ENCODE measurements at places on chromosomes 2 and 18.

- DNase-seq, result no peak
Observed at GRCh38 chr2:133265432-133265949, 302.8 kb downstream of the NCKAP5 start.

GRCh38 chr2:236852977-236853374, 232.7 kb upstream of the COPS8 start:
- no peak for DNase-seq

GRCh38 chr2:1492711-1493430, 79.6 kb downstream of the TPO start:
- no peak for DNase-seq

DNA sequence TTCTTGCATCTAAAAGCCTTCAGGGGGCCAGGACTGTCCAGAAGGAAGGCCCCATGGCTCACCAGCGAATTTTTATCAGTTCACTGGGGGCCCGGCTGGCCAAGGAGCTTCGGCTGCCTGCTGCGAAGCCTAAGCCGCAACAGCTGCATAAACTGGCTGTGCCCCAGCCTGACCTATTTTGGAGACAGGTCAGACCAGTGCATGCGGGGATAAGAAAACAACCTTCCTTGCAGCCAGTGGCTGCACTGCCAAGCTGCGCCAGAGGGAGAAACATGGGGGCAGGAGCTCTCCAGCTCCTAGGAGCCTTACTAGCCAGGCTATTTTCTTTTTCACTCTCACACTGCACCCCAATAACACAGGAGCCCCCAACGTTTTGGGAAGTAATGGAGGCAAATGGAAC, 15.2 kb downstream of the PAX3 start:
- no peak for DNase-seq

- DNase-seq, result no peak
Observed at GRCh38 chr2:224982226-224982625, 60.0 kb downstream of the DOCK10 start.

GRCh38 chr18:44946529-44947113, 265.9 kb downstream of the SETBP1 start:
- DNase-seq, result no peak

DNA sequence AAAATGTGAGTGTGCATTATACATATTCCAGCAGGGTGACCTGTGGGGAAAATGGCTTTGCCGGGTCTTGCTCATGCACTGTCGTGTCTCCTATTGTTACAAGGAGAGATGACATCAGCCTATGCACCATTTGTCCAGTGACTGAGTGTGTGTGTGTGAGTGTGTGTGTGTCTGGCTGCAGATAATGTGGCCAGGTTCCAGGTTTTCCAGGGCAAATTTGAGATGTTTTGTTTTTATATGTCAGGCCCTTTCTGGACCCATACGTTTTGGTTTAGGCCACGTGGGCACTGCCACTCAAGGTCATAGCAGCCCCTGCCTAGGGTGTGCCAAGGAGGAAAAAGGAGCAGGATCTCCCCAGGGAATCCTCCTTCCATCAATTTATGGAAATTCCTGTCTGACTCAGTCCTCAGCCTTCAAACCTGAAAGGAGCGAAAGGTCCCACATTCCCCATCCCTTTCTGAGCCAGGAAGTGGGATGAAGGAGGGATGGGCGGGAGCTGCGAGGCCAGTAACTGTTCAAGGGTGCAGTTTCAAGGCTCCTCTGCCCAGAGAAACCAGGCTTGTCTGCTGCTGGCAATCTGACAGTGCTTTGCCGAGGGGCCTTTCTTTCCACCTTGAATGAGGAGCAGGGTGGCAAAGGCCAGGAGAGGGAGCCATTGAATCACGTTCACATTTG, 93.0 kb upstream of the SMAD2 start:
- DNase-seq, result no peak

DNA sequence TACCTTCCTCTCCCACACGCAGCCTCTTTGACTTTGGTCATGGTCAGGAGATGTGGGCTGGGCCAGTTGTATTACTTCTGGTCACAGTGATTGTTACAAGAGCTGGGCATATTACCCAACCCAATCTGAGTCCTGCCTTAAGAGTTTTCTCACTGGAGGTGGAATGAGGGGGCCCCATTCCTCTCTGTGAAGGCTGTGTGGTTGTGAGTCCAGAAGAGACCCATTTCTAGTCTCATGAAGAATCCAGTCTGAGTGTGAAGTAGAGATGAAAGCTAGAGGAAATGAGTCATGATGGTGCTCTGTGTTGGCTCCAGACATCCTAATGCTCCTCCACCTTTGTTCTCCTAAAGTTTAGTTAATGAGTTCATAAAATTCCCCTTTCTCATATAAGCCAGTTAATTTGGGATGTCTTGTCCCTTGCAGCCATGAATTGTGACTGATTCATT, 50.8 kb upstream of the RASGRP3 start:
- no peak for DNase-seq

DNA sequence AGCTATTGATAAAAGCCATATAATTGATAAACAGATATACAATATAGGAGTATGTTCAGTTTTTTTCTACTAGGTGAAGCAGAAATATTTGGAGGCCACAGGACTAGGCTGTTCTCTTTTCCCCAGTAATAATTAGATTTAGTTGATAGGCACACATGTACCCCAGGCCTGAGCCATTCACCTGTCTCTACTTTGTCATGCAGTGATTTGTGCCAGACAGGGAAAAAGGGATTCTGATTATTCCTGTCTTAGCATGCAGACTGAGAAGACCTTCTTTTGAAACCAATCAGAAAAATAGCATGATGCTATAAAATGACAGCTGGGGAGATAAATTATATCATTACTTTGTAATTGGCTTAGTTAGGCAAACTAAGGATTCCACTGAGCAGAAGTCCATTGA, 94.3 kb downstream of the DOCK10 start:
- no peak for DNase-seq

DNA sequence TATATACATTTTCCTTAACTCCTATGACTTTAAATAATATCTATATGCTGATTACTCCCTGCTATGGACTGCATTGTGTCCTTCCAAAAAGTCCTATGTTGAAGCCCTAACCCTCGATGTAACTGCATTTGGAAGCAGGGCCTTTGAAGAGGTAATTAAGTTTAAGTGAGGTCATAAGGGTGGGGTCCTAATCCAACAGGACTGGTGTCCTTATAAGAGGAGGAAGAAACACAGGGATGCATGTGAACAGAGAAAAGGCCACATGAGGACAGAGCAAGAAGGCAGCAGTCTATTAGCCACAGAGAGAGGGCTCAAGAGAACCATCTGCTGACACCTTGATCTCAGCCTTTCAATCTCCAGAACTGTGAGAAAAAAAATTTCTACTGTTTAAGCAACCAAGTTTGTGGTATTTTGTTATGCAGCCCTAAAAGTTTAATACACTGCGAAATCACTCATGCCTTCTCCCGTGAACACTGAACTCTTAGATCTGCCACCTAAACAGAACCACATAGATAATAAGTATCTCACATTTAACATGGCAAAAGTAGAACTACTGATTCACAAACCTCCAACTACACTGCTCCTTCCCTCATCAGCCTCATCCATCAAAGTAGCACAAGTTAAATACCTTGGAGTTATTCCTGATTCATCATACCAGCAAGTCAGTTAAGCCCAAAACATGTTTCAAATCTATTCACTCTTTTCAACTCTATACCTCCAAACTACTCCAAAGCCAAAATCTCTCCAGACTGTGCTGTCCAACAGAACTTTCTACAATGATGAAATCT, 65.4 kb downstream of the HIBCH start:
- DNase-seq, result no peak

GRCh38 chr2:113176696-113177355, 3.1 kb downstream of the PSD4 start:
- no peak for DNase-seq

DNA sequence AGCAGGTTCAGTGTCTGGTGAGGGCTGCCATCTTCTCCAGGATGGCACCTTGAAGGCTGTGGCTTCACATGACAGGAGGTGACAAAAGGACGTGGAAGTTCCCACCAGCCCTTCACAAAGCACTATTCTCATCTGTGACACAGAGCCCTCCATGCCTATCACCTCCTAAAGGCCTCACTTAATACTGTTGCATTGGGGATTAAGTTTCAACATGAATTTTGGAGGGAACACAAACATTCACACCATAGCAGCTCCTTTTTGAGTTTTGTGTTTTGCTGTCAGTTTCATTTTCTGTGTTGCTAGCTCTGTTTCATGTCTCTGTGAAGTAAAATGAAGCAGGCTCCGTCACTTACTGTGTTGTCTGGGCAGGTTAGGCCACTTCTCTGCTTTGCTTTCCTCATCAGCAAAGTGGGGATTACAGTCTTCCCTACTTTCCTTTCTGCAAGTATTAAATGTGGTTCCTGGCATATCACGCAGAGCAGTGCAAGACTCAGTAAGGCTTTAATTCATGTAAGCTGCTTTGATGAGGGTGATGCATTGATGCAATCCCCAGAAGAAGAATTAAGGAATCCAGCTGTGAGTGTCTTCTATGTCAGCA, 31.6 kb downstream of the LIMS1 start:
- DNase-seq, result peak; percentile 28

DNA sequence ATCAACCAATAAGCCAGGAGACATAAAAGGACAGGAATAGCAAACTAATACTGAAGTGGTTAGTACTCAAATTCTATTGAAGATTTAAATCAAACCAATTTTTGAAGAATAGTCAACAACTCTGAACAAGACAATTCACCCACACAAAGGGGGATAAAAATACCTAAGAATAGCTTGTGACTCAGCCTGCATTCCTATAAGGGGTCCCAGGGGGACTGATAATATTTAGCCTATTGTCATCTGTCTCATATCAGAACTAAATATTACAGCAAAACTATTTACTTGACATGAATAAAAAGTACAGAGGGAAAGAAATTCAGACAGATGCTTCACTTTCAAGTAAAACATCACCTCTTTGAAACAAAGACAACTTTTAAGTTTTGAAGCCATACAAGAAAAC, 7.7 kb downstream of the ITSN2 start:
- no peak for DNase-seq

- no peak for DNase-seq
Observed at GRCh38 chr2:2321200-2321540, 9.9 kb downstream of the MYT1L start.

- DNase-seq, result no peak
Observed at GRCh38 chr2:101293544-101293943, 15.0 kb downstream of the RNF149 start.

DNA sequence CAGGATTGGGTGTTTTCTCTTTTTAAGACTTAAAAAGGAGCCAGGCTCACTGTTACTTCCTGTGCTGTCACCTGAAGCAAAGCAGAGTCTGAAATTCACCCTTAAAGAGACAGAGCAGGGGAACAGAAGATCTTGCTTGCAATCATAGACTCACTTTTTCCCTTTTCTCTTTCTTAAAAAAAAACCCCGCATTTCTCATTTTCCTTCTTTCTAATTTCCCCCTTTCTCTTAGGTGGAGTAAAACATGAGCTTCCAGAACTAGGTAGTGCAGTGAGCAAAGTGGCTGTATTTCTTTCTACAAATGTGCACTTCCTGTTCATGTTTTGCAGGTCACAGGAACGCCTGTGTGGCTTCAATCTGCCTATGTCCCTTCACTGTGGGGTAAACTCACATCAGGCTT, 381.2 kb downstream of the LPIN1 start:
- DNase-seq, result no peak

DNA sequence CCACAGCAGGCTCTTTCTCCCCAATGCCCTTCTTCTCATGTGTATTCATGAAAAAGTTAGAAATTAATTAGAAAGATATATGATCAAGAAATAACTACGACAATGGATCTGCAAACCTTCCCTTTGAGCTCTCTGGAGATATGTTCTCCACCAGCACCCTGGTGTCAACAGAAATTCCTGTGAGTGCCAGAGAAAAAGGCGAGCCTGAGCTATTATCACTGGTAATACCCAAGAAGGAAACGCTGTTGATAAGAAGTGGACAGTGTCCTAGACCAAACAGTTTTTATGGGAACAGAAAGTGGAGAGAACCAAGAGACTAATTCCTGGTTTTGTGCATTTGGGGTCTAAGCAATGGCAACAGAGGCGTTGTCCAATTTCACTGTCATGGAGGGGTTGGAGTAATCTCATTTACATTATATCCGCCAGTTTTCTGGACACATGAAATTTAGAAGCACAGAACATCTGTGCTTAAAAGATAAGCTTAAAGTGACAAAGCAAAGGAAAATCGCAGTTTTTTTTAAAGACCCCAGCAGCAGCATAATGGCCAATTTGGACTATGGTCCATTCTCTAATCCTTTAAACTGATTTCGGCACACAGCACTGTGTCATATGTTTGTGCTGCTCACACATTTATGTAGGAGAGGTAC, 47.2 kb upstream of the CDC42EP3 start:
- DNase-seq, result no peak

- no peak for DNase-seq
Observed at GRCh38 chr18:8882632-8883408, 177.5 kb downstream of the MTCL1 start.

- DNase-seq, result no peak
Observed at GRCh38 chr2:235002198-235003095, 50.6 kb downstream of the SH3BP4 start.

DNA sequence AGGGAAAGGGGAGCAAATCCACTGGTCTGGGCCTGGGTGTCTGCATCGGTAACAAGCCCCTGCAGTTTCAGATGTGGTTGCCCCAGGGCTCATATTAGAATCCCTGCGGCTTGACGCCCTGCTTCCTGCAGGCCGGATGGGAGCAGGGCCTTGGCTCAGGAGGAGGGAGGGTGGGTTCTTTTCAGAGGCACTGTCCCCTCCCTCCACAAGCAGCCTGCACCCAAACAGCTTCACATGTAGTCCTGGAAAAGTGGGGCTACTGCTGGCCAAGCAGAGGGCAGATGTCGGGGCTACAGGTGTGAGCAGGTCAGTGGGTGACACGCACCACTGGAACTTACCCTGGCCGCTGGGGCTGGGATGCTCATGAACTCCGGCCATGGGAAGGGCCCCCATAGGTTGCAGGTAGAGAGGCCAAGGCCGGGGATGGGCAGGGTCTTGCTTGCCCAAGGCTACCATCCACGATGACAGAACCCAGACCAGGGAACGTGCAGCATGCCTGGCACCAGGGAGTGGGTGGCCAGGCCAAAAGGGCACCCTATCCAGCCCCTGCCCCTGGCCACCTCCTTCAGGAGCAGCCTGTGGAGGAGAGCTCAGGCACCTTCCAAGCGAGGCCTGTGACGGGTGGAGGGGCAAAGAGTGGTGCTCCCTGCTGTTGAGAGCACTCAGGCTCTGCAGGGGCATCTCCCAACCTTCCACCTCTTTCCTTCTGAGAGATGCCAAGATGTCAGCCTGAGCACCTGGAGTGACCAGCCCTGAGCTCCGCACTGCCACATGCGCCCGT, 16.8 kb downstream of the ARID5A start:
- no peak for DNase-seq

DNA sequence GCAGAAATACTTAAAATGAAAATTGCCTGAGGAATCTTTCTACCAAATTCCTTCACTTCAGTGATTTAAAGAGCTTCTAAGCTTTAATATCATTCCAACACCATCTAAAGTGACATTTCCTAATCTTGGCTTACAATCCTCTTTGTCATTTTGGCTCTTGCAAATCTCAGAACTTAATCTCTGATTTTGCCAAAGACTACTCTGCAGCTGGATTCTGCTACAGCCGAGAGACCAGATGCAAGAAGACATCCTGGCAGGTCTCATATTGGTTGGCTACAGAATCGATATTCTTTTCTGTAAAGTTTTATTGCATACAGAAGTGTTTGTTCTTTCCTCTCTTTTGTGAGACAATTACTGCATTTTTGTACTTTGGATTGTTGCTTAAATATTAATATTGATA, 716.5 kb upstream of the LRATD1 start:
- no peak for DNase-seq

- no peak for DNase-seq
Observed at GRCh38 chr18:10315522-10315921, 138.9 kb upstream of the APCDD1 start.

- DNase-seq, result no peak
Observed at GRCh38 chr18:55893948-55894347, 306.0 kb upstream of the TCF4 start.

Measured in T-cell (primary cell).